Panc1 (cell line): ENCODE measurements at places on chromosomes 7 and 10.

DNA sequence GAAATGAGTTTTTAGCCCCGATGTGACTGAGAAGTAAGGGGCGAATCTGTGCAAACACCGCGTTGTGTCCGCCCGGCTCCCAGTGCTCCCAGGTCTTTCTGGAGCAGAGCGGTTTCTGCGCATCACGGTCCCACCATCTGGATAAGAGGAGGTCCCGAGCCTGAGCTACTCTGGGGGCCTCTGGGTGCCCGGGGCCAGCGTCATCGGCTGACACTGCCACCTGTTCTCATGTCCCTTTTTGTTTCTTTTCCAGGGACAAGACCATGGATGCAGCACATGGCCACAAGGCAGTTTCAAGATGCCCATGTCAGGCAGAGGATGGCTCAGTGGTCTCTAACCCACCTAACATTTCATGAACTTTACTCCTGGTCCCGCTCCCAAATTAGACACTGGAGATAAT is 24.9 kb downstream of the KLF6 start:
- no peak for DNase-seq

- DNase-seq: no peak
Measured at GRCh38 chr7:115678086-115678982, 352.2 kb downstream of the TFEC start.

- DNase-seq: no peak
Measured at GRCh38 chr7:55498142-55498541, 74.2 kb downstream of the VOPP1 start.

GRCh38 chr7:132275416-132276233 is 300.6 kb downstream of the PLXNA4 start:
- DNase-seq: no peak

- DNase-seq: no peak
Measured at GRCh38 chr10:102546606-102547320, 43.0 kb downstream of the SUFU start.

- DNase-seq: no peak
Measured at GRCh38 chr7:86328801-86329433, 314.8 kb upstream of the GRM3 start.

GRCh38 chr10:21176934-21177480 is 279.9 kb upstream of the NEBL start:
- no peak for DNase-seq

DNA sequence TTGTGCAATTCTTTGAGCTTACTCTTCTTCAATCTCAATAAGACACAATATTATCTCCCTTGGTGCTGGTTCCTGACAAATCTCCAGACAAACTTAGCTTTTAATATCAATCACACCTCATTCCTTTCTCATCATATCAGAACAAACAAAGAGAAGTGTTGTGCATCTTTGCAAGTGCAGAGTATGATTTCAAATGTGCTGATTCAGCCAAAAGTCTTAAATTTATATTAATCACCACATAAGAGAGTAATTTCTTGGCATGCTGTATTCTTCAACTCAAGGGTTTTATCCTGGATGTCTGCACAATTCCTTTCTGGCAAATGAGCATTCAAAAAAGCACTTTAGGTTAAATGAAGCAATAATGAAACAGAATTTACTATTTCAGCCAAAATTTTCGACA is 877.8 kb downstream of the ANKRD7 start:
- DNase-seq: no peak

- DNase-seq: peak; percentile 22
Measured at GRCh38 chr10:74991435-74991834, 120.0 kb upstream of the SAMD8 start.

DNA sequence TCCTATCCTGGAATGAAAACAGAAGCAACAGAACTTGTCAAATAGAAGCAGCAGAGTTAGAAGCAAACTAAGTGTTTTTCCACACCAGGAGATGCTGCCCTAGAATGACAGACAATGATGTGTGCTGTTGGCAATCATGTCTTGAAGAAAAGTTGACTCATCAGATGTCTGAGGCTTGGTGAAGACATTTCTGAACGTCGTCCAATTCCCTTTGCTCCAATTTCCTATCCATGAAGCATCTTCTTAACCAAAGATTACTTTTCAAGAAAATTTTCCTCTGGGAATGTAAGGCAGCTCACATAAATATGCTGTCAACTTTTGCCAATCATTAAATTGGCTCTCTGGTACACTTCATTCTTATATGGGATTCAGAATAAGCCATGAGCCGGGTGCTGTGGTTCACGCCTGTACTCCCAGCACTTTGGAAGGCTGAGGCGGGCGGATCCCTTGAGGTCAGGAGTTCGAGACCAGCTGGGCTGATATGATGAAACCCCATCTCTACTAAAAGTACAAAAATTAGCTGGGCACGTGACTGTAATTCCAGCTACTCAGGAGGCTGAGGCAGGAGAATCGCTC is 34.6 kb downstream of the MALSU1 start:
- DNase-seq: peak; percentile 80

- DNase-seq: no peak
Measured at GRCh38 chr10:101580486-101581399, 7.3 kb downstream of the POLL start.

DNA sequence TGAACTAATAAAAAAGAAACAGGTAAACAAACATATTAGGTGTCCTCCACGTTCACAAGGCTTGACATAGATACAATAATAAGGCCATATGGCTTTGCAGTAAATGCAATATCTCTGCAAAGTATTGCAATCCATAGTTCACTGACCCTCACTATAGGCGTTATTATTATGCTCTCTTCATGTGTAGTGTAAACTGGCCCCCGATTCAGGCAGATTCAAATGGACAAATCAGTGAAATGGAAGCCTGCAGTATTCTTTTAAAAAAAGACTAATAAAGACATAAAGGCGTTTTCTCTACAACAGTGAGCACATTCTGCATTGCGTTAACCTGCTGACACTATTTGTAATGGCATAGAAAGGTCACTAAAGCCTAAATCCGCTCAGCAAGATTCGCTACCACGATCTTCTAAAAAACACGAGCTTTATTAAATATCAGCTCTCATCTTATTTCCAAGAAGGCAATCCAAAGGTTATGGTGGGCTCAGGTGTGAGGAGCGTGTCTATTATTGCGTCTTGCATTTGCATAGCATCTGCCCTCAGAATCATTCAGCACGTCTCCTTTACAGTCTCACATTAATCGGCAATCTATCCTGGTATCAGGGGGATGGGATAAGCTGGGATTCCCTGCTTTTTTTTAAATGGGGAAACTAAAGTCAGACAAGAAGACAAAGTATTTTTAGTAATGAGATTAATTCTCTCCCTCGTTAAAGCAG is 36.2 kb downstream of the FRMD4A start:
- DNase-seq: no peak

GRCh38 chr7:71972534-71972933 is 439.6 kb downstream of the CALN1 start:
- no peak for DNase-seq
